ENCODE measurements at places on chromosomes 13 and 19.

DNA sequence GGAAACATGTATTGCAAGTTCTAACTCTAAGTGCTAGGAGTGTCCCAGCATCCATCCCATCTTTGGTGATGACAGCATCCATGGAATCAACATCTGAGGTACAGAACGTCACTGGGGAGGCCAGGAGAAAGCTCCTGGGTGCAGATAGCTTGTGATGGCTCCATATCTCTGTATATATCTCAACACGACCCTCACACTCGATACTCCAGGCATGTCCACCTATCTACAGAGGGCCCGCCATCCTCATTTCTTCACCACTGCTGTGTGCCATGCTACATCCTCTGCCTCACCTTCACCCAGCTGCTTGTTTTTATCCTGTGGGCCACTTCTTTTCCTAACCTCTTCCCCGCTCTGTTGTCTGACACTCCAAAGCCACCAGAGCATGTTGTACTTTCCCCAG lies 100.4 kb upstream of the SERP2 start:
- no peak for DNase-seq

GRCh38 chr13:29496241-29496712 lies 99.2 kb downstream of the SLC7A1 start:
- DNase-seq, result no peak

- DNase-seq, result peak; percentile 6
These were observed 64.2 kb upstream of the UQCRFS1 start for GRCh38 chr19:29277102-29277501.

- no peak for DNase-seq
These were observed 49.2 kb upstream of the ATP12A start for GRCh38 chr13:24630851-24631620.

DNA sequence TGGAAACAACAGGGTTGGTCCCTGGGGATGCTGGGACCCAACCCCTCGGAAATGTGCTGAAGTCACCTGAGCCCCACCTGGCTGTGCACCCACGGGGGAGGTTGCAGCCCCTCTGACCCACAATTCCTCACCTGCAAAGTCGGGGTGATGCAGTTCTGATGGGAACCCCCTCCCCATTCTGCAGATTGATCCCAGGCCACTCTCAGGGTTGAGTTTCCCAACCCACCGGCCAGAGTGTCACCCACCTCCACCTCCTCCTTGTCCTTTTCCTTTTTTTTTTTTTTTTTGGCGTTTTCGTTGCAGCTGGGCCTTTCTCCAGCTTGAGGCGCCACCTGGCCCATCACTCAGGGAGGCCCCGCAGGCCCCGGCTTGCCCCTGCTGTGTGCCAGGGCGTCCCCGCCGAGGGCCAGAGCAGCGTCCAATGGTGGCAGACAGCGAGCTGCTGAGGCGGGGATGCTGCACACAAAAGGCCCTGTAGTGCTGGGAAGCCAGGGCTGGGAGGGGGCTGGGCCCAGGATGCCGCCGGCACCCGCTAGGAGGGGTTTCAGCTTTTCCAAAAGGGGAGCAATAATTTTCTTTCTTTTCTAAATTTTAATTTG lies 4.6 kb downstream of the PIK3R2 start:
- no peak for DNase-seq

- no peak for DNase-seq
These were observed 2.3 kb upstream of the ZNF347 start for GRCh38 chr19:53161123-53161522.

- DNase-seq, result no peak
These were observed 133.5 kb upstream of the KL start for GRCh38 chr13:32882691-32883090.

- DNase-seq, result no peak
These were observed 6.3 kb downstream of the REX1BD start for GRCh38 chr19:18594824-18595373.

- no peak for DNase-seq
These were observed 30.9 kb downstream of the SERP2 start for GRCh38 chr13:44404261-44405132.

DNA sequence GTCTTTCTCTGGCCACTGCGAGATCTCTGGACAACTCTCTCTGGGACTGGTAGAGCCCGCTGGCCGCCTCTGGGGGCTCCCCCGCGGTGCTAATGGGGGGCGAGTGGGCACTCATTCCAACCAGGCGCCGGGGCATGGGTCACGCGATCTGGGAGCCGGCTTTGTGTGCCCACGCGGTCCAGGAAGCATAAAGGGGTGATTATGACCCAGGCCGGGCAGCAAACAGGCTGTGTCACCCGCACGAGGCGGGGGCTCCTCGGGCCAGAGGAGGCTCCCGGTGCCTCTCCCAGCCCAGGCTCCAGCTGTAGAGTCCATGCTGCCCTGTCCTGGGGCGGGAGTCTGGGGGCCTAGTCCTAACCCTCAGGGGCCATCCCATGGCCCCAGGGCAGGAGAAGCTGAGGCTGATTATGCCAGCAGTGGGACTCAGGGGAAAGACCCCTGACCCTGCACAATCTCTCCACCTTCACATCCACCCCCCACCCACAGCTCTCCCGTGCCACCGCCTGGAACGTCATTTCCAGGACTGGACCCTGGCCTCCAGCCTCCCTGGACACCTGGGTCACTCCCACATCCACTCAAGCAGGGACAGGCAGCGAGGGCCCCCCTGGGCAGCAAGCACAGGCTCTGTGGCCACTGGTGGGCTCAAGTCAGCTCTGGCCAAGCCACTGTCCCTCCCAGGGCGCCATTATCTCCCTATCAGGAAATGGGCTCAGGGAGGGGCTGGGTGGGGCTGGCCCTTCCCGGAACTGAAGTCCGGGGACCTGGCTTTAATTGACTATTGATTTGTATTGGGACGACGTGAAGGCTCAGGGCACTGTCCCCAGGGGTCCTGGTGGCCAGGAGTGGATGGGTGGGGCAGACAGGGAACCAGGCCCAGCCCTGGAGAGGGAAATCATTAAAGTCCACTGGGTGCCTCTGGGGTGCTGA lies 50.0 kb downstream of the PTPRS start:
- DNase-seq, result no peak

GRCh38 chr13:43666403-43666802 lies 120.4 kb downstream of the ENOX1 start:
- DNase-seq, result no peak

DNA sequence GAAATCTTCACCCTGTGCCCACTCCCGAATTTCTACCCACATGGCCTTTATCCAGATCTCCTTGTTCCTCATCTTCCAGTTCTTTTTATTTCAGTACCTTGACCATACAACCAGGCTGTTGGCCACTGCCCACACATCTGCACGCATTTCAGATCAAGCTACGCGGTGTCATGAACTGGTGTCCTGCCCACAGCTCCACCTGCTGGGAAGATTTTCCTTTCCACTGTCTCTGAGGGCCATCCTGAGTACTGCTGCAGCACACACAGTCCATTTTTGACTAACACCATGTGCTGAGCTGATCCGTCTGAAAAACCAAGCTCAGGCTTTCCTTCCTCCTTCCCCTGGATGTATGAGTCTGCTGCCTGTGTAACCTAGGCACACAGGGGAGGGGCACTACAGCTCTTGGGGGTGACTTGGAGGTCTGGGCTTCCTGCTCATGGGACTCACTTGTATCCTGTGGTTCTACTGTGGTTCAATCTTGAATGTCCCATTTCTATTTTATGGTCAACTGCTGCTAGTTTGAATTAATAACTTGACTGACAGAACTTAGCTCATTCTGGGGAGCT lies 71.9 kb downstream of the WASF3 start:
- no peak for DNase-seq

DNA sequence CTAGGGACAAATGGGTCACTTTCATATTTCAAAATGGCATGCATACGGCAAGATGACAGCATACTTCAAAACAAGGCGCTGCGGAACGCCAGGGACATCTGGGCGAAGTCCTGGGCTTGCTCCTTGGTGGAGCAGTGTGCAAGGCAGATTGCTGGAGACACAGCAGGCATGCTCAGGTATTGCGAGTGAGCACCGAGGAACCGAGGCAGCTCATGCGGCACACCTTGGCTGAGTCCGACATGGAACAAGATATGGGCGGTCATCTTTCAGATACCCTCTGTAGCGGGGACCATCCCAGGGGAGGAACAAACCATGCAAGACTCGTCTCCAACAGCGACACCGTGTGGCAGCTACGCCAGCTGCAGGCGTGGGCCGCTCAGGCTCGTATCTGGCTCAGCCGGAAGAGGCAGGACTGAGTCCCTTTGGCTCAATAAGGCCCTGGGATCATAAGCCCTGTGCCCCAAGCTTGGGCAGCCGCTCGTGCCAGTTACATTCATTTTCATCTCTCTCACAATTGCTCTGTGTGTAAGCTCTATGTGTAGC lies 112.4 kb downstream of the NUFIP1 start:
- peak; percentile 2 for DNase-seq

DNA sequence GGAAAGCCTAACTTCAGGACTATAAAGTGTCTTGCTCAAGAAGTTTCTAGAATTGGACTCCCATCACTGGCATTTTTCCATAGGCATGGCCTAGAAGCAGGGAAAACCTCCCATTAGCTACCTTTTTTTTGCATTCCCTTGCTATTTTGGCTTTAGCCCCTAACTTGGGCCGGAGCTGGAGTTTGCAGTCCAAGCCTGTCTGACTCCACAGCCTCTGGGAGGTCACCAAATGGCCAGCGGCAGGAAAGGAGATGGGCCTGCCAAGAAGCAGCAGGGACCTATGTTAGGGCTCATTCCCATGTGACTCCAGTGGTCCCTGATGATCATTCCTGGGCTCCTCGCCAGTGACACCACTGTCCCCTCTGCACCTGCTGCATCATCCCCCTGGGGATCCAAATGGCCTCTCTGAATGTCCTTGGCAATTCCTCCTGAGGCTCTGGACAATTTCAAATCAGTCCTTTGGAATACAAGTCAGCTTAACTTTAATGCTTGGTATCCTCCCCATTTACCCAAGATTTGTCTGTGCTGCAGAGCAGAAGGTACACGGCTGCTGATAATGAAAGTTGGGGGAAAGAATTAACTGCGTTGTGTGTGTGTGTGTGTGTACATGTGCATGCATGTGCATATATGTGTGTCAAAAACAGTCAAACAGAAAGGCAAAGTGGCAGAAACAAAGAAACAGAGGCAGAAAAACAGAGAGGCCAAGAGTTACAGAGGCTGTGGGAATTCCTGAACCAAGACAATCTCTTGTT lies 69.8 kb upstream of the SERP2 start:
- no peak for DNase-seq

- no peak for DNase-seq
These were observed 214.7 kb downstream of the VWA8 start for GRCh38 chr13:41746259-41746658.

GRCh38 chr13:98657506-98658085 lies 80.7 kb upstream of the STK24 start:
- DNase-seq, result no peak

DNA sequence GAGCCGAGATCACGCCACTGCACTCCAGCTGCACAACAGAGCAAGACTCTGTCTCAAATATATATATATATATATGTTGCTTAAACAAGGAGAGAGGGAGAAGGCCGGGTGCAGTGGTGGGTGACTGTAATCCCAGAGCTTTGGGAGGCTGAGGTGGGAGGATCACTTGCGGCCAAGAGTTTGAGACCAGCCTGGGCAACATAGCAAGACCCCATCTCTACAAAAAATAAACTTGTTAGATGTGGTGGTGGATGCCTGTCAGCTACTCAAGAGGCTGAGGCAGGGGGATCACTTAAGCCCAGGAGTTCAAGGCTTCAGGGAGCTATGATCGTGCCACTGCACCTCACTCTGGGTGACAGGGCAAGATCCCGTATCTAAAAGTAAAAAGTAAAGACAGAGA lies 5.3 kb upstream of the HSD17B14 start:
- DNase-seq, result no peak

GRCh38 chr13:97112446-97113152 lies 109.5 kb upstream of the MBNL2 start:
- no peak for DNase-seq

DNA sequence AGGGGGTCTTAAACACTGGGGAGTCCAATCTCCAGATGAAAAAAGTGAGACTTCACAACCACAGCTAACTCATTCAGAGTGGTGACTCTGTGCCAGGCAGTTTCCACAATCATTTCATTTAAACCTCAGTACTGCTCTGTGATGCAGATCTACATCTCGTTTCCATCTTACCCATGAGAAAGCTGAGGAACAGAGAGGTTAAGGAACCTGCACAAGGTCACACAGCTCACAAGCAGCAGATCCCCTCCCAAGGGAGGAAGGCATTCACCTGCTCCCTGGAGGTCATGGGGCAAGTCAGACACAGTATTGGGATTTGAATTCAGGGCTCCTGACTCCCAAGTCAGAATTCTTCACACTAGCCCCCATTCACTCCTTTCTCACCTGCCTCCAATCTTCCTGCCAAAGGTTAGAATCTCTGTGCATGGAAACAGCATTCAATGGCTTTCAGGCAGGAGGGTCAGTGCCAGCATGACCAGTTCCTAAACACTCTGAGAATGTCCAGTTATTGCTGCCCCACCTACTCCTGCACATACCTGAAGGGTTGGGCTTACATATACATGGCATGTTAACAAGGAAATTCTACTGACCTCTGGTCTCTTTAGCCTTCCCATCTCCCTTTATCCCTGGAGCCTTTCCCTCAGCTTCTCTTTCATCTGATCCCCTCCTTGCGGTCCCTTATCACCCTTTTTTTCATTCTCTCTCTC lies 1.9 kb downstream of the CABP5 start:
- DNase-seq, result no peak

DNA sequence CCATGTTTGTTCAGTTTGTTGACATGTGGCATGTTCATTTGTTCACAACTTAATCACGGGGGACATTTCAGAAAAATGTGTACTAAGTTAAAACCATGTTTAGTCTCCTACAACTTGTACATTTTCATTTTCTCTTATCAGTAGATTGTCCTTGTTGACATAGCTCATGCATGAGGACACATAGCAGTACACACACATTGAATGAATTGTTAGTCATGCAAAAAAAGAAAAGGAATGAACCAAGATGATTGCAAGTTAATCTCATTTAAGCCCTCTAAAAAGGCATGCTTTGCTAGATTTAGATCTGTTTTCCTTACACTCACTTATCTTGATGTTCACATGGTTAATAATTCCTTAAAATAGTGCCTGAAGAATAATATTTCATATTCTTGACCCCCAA lies 38.2 kb upstream of the AKAP11 start:
- DNase-seq, result no peak

- DNase-seq, result no peak
These were observed 356.5 kb upstream of the SLITRK6 start for GRCh38 chr13:86155756-86156155.

DNA sequence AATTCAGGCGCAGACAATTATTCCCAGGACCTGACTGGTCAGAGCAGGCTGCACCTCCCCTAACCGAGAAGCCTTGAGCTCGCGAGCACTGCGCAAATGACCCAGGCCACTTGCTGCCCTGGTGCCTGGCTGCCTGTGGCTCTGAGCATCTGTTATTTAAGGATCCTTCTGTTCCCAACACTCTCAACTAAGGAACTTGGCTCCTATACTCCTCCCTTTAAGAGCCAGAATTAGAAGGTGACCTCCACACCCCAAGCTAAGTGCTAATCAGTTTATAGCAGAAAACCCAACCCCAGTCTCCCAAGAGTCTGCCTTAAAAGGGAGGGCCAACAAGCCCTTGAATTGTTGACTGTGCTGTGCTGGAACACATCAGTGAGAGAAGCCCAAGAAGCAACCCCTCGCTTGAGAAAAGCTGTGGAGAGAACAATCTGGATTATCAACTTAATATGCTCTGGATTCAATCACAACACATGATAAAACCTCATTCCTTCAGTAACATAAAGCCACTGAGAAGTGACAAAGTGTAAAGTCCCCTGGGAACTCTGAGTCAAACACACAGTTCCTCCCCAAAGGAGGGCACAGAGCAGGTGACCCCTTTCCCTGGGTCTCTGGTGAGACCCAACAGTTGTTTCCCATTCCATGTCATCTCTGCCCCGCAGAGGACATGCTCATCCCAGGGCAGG lies 14.6 kb downstream of the AKAP8L start:
- no peak for DNase-seq

Data from stimulated activated CD4-positive, alpha-beta T cell treated with anti-CD3 and anti-CD28 coated beads, Interleukin-12 subunit alpha, Interleukin-12 subunit beta, amount 100 ng/mL, for 4 hours (primary cell).